Right cardiac atrium (tissue), 5 donors: ENCODE measurements at places on chromosomes 13 and 19. TPM values are rescaled to one million over a fixed set of nuclear protein-coding genes. Genes with fewer than 3 reads are reported as not detected.

METTL21C gene
- not detected for total RNA-seq

SIGLEC14 gene
- 4.0 TPM for total RNA-seq

CABP5 gene
- total RNA-seq = not detected

SERPINE3 gene
- not detected for total RNA-seq

C1QTNF9B gene
- total RNA-seq = not detected

CEACAM3 gene
- 0.59 TPM for total RNA-seq

UGGT2 gene
- total RNA-seq = 16.8 TPM

MEIOSIN gene
- 0.15 TPM for total RNA-seq

TYROBP gene
- 46.8 TPM for total RNA-seq

POU2F2 gene
- total RNA-seq = 1.5 TPM

STXBP2 gene
- 8.6 TPM for total RNA-seq

PLVAP gene
- 113 TPM for total RNA-seq

PDX1 gene
- total RNA-seq = not detected

CACNG7 gene
- total RNA-seq = not detected

ZNF132 gene
- total RNA-seq = 7.0 TPM

GRK1 gene
- total RNA-seq = not detected

ALOX5AP gene
- 8.6 TPM for total RNA-seq

DNA sequence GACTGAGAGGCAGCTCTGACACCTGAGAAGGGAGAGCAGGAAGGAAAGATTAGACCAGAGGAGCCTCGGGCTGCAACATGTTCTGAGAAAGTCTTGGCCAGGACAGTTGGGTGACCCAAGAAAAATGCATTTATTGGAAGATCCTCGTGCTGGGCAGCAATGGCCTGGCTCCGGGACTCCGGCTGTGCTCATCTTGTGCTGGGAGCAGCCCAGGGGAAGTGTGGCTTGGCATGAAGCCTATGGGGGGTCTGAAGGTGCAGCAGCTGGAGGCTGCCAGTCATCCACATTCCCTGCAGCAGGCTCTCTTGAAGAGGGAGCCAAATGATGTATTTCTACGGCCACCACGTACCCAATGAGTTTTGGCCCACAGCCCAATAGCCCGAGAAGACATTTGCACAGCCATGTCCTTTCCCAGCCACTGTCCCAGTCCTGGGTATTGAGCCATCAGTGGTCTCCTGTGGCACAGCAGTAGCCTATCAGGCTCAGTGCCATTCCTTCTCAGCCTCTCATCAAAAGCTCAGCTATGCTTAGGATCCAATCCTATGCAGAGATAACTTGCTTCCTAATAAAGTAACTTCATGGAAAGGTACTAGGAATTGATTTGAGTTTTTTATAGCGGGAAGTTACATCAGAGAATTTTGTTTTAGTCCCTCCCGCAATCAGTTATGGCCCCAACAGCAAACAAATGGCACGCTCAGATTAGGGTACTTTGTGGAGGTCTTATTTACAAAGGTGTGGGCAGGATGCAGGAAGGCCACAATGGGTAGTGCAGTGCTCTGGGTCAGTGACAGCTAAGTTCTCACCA lies 76.0 kb upstream of the MEDAG start:
- DNase-seq = no peak

DNA sequence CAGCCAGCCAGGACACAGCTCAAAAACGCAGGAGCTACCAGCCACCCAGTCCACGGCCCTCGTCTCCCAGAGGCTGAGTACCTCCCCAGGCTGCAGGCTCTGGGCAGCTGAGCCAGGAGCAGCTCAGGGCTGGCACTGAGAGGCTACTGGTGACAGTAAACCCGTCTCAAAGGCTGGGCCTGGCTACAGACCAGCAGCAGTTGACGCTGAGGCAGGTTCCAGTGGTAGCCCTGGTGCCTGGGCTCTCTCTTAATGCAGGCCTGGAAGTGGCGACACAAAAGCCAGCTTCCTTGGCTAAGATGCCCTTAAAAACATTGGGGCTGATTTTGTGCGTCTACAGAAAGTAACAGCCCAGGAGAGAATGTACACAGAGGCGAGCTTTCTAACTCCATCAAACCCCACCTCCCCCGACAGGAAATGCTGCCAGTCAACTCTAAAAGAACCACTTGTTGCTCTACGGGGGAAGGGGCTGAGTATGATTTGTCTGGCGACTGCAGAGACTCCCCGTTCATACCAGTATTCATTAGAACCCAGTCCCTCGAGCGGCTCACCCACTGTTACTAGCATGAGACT lies 126.3 kb downstream of the STK24 start:
- DNase-seq = peak; percentile 70

DNA sequence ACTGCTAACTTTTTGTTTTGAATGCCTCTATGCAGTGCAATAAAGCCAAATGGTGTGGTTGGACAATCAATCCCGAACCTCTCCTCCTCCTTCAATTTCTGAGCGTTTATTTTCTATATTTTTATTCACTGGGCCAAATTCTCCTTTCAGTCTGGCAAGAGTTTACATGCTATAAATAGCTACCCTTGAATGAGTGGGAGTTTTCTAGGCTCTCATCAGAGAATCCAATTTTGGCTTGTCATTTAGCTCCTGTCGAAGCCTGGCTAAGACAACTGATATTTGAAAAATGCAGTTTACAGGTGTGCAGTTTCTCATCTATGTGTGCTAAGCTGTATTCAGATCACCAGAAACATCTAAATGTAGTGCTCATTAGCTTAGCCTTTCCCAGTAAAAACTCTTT lies 61.8 kb downstream of the OLFM4 start:
- DNase-seq = no peak

GRCh38 chr13:33230178-33230881 lies 55.2 kb downstream of the STARD13 start:
- no peak for DNase-seq

- no peak for DNase-seq
Observed at GRCh38 chr13:74978591-74978990, 503.4 kb downstream of the TBC1D4 start.

- DNase-seq = no peak
Observed at GRCh38 chr13:67351909-67352308, 121.8 kb upstream of the PCDH9 start.

- no peak for DNase-seq
Observed at GRCh38 chr13:77715233-77715891, 17.9 kb downstream of the SLAIN1 start.

- no peak for DNase-seq
Observed at GRCh38 chr13:99331881-99332293, 24.7 kb upstream of the GPR183 start.

DNA sequence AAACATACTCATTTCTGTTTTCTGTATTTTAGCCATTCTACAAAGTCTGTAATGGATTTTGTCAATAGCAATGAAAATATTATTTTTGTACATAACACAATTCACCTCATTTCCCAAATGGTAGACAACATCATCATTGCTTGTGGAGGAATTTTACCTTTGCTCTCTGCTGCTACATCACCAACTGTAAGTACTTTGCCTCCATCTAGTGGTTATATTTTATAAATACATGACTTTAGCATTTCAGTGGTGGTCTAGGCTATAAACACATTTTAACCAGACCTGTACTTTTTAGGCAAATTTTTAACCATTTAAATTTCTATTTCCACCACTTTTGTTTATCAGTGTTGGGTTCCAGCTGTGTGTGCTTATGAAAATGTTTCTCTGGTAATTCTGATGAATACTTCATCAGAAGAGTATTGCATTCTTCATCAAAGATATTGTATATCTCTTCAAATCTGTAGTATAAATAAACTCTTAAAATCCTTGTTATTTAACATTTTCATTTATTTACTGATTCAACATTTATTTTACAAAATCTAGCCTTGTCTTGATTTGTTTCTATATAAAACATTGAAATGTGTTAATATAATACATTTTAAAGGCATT lies 222.4 kb downstream of the NBEA start:
- no peak for DNase-seq

- no peak for DNase-seq
Observed at GRCh38 chr19:41174297-41174928, 18.6 kb upstream of the CYP2S1 start.

DNA sequence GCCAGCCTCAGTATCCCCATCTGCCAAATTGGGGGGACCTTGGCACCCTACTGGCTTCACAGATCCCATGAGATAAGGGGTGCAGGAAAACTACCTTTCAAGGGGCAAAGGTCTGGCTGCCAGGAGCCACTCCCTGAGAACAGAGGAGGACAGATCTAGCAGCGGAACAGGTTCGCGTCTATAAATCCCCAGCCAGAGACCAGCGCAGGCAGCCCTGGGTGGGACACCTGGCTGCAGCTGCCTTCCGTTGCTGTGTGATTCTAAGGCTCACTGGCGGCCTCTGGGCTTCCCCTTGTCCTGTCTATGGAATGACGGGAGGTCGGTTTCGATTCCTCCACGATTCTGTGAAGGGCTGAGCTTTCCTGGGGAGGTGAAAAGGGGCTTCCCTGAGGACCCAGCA lies 7.3 kb downstream of the RELB start:
- no peak for DNase-seq

- no peak for DNase-seq
Observed at GRCh38 chr13:64052521-64052920, 2636.9 kb upstream of the PCDH20 start.

- DNase-seq = peak; percentile 21
Observed at GRCh38 chr19:55622242-55622969, 2.0 kb downstream of the ZNF784 start.

GRCh38 chr13:107450931-107451330 lies 764.4 kb downstream of the LIG4 start:
- peak; percentile 45 for DNase-seq

DNA sequence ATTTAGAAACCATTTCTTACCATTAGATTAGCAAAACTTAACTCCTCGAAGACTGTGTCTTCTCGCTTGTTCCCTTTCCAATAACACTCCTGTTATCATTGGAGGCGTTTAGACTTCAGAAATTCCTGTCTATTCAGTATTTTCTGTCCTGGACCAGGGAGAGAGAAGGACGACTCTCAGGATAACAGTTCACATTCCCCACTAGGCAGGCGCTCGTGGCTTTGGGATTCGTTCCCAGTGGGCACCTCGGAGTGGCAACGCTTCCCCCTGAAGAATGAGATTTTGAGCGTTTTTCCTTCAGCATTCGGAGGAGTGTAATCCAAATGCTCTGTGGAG lies 429 bp upstream of the ZNF225 start:
- no peak for DNase-seq

DNA sequence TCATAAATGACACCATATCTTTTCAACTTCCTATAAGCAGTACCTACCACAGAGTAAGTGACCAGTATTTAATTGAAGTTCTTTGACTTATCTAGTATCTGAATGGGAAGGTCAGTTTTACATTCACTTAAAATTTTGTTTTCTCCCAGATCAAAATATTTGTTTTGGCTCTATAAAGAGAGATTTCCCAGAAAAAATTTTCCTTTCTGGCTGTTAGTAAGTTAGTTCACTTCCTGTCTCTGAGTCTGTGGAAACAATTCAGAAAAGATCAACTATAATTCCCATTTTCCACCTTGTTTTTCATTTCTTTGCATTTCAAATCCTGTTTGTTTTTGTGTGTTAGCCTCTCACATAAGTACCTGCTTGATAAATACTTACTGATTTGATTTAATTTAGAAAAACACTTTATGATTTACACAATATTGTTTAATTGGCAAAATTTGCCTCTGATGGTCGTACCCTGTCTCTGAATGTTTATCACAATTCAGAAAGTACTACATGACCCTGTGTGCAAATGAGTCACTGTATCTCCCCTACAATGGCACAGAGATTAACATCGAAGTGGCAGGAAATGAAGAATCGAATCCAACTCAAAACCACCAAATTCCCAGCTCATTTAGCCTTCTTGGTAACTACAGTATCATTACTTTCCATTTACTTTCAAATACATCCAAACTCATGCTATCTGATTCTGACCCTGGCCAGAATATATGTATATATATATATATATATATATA lies 15.4 kb upstream of the MED4 start:
- DNase-seq = no peak

DNA sequence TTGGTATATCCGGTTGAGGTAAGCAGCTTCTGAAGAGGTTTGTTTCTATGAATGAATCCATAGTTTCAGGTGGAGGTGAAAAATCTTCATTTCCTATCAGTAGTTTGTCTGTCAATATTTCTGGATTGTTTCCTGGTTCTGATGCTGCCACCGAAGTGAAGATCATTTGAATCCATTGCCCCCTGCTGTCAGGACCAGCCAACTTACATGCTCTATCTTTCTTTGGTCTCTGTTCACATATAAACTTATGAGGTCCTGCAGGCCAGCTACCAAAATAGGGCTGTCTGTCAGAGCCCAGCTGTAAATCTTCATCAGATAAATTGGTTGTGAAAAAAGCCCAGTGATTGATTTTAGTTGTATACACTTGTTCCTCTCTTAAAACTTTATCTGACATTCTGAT lies 15.2 kb upstream of the N4BP2L1 start:
- DNase-seq = no peak

GRCh38 chr19:6769006-6769619 lies 1.9 kb upstream of the SH2D3A start:
- DNase-seq = no peak

DNA sequence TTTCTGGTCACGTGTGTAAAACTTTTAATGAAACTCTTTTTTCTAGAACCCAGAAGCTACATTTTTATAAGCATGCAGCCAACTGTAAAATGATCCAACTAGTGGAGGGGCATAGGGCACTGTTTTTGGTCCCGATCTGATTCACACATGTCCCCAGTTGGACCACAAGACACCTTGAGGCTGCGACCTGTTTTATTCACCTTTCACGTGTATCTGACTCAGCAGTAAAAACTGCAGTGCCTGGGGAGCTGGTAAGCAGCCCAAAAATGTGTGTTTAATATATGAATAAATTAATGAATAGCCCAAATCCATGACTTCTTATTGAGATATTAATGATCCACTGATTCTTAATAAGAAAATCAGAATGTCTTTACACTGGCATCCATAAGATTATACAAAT lies 140.4 kb downstream of the COL4A1 start:
- no peak for DNase-seq

DNA sequence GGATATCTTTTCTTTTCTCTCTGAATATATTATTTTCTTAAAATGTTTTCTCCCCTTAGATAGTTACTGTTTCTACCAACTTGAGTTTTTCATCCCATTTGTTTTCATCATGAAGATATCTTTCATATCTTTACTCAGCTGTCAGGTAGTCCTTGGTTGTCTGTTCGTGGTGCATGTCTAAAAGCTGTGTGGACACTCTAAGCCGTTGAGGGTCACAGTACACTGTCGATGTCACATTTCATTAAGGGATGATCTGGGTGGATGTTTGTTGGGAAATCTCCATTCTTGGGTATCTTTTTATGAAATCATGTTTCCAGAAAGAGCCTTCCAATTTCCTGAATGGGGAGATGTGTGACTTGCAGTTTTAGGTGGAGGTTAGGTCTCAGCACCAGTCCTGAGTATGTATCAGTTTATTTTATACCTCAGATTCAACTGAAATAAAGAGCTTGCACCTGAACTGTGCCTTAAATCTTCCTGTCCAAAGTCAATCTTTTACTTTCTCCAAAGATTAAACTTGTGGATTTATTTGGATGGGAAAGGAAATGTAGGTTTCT lies 23.2 kb downstream of the ZMYM2 start:
- no peak for DNase-seq

DNA sequence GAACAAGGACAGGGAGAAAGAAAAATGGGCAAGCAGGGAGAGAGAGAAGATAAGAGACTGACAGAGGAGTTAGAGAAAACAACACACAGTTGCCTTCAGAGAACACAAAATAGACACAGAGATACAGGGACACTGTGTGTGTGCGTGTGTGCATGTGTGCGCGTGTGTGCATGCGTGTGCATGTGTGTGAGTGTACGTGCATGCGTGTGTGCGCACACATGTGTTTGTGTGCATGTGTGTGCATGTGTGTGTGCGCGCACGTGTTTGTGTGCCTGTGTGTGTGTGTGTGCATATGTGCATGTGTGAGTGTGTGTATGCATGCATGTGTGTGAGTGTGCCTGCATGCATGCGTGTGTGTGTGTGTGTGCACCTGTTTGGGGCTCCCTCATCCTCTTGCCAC lies 5.9 kb upstream of the PLAUR start:
- no peak for DNase-seq

- DNase-seq = no peak
Observed at GRCh38 chr19:31648347-31648746, 299.1 kb upstream of the TSHZ3 start.
